ENCODE measurements at places on chromosomes 3 and 15.

DNA sequence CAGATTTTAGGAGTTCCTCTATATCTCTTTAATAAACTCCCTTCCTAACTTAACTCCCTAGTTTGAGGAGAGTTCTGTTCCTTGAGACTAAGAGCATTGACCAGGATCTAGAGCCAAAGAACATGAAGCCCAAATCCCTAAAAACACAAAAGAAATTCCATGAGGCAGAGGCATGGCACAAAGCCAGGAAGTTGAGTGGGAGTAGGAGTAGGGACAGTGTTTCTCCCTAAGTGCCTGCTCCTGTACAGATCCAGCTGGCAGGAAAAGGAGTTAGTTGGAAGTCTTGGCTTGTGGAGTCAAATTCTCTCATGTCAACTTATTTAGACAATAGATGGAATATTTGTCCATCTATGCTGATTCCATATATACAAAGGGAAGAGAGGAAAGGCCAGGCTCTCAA is 11.4 kb downstream of the ACTC1 start:
- DNase-seq: peak; percentile 19

DNA sequence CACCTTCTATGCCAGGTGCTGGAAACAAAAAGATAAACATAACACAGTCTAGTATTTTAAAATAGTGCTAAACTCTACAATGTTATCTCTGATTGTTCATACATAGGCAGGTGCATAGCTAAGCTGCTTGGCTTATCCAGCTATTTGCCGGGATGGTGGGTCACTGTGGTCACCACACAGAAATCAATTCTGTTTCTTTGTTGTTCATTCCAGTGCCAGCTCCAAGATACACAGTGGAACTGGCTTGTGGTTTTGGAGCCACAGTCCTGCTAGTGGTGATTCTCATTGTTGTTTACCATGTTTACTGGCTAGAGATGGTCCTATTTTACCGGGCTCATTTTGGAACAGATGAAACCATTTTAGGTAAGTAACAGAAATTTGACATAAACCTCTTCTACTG is 130.2 kb downstream of the IL1RAP start:
- no peak for DNase-seq

- DNase-seq: no peak
Measured at GRCh38 chr3:60080648-60081047, 1030.8 kb upstream of the CFAP20DC start.

DNA sequence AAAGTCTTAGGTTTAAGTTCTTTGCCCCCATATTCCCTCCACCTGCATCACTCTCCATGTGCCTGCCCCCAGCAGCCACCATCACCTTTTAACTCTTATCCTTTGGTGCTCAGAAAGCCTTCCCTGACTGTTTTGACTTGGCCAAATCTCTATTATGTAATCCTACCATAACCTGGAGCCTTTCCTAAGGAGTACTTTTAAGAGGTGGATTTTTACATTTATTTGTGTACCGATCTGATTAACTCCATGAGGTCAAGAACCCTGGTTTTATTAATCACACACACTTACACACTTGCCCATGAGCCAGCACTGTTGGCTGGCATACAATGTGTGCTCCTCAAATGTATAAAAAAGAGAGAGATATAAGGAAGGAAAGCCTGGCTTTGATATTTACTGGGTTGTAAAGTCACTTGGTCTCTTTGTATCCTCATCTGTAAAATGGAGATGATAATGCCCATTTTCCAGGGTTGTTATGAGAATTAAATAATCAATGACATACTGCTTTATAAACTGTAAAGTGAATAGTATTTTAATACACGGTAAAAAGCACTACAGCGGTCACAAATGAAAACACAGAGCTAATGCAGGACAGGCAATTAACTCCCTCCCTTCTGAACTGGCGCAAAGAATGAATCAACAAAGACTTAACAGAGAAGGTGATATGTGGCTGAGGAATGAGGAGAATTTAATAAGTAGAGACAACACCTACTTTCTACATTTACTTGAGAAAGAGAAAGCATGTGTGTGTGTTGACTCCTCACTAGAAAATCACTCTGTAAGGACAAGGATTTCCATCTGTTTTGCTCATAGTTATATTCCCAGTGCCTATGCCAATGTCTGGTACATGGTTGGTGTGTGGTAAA is 45.4 kb downstream of the ATP13A4 start:
- no peak for DNase-seq

GRCh38 chr3:297585-297984 is 101.0 kb downstream of the CHL1 start:
- DNase-seq: no peak

GRCh38 chr15:94930960-94931359 is 699.6 kb downstream of the MCTP2 start:
- DNase-seq: no peak

GRCh38 chr3:159910991-159911663 is 77.5 kb upstream of the IL12A start:
- no peak for DNase-seq

DNA sequence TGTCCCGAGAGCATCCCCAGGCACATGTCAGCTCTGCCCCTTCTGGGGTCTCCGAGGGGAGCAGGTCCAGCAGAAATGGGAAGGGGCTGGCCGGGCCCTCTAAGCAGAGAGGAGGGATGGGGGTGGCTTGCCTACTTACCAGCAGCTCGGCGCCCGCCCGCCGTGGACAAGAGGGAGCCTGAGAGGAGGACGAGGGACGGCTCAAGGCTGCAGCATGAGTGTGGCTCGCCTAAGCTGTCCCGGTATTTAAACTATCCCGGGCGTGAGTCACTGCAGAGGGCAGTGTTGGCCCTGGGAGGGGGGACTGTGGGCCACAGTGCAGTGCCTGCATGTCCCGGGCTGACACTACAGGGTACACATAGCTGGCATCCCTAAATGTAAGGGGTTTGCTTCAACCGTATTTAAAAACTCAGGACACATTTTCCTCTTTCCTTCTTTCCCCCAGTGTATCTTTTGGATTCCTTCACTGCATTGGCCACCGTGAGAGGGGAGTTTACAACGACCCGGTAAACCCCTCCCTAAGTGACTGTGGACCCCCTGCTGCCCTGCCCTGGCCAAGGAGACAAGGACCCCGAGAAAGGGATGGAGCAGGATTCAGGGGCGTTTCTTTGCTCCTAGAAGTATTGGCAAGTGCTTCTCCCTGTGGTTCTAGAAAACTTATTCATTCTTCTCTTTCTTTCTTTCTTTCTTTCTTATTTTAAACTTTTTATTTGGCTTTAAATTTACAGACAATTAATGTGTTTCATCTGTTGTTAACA is at the start of gene LRRC15:
LRRC15 (minus strand) TSS at position 222 of the 758 bp plus-strand sequence. CDS start 8,700 bp downstream, outside the sequence.
- peak; percentile 86 for DNase-seq

DNA sequence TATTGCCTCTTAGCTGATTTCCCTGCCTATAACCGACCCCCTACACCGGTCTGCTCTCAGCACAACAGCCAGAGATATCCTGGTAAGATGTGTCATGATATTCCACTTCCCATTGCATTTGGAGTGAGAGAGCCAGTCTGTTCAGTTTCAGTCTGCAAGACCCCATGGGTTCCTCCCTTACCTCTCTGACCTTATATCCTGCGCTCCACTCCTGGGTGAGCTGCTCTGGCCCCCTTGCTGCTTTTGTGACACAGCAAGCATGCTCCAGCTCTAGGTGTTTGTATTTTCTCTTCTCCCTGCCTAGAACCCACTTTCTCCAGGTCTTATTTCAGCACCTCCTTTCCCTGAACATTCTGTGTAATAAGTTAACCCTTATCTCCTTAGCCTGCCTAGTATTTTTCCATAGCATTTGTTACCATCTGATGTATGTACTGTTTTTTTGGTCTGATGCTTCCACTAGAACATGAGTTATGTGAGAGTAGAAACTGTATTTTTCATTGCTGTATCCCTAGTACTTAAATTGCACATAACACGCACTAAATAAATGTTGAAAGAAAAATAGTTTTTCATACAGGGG is 44.2 kb downstream of the CMTM8 start:
- DNase-seq: no peak

DNA sequence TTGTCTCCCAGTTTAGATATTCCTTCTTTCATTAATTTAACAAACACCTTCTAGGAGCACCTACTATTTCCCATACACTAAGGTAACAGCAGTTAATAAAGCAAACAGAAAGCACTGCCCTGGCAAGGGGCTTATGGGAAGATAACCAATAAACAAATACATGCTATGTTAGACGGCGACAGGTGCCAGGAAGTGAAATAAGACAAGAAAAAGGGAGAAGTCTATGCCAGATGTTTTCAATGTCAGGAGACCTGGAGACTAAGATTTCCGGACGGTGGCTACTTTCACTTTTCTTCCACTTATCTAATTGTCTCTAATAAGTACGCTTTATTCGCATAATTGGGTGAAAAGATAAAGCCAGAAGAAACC is 32.5 kb upstream of the ZNF445 start:
- DNase-seq: peak; percentile 19

DNA sequence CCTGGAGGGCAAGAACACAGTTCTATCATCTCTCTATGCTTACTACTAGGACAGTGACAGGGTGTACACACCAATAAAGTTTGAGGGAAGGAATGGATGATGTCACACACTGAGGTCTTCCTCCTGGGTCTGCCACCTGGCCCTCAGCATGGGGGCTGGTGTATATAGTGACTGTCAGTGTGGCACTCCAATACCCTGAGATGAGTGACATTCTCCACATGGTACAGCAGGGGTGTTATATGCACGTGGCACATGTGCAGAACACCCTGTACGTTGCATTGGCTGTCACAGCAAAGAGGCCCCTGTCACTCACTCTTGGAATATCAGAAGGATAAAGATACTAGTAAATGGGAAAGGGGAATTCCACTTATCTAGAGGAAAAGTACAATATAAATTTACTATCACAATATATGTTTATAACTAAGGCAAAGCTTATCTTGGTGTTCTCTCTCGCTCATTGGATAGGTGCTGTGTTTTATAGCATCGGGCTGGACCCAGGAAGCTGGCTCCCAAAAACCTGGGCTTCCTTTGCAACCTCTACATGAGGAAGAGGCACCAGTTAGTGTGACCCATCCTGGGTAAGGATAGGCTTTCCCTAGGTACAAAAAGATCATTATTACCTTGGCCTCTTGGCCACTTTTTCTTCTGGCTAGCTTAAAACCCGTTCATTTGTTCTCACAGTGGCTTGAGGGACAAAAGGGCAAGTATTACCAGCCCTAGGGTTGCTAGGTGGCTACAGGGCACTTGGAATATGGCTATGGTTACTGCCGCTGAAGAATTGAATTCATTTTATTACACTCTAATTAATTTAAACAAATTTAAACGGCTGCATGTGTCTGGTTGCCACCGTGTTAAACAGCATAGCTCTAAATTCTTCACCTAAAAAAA is 54.8 kb upstream of the HES1 start:
- no peak for DNase-seq

DNA sequence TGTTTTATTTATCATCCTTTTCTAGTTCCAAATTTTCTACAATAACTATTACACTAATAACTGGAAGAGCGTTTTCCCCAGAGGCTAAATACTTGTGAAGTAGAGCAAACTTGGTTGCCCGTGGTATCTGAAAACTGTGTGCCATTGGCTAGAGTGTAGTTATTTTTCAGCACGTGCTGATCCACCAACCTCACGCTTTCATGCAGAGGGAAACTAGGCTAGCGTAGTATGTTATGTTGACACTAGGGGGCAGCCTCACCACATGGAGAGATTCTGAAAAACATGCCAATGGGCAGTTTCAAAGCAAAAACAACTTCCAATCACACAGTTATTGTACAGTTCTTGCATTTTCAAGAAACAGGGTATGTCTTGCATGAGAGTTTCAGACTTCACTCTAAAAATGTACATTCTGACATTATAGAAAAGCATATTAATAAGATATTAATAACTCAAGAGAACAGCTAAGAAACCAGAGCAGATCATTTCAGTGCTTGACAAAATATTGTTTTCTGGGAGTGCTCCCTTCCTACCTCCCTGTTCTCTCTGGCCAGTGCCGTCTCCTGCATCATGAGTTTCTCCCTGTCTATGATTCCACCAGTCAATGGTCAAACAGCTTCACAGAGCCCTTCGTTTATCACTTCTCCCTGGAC is 39.7 kb downstream of the SPATA12 start:
- peak; percentile 71 for DNase-seq

DNA sequence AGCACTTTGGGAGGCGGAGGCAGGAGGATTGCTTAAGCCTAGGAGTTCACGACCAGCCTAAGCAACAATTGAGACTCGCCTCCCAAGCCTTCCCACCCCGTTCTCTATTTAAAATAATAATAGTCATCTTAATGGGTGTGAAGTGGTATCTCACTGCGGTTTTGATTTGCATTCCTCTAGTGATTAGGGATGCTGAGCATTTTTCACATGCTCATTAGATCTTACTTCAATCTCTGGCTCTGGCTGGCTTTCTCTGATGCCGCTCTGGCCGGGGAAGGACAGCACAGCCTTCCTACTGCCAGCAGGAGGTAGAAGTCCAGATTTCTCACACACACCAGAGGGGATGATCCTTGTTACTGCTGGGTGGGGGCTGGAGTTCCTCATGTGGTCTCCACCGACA is 7.4 kb upstream of the EIF4A2 start:
- no peak for DNase-seq

DNA sequence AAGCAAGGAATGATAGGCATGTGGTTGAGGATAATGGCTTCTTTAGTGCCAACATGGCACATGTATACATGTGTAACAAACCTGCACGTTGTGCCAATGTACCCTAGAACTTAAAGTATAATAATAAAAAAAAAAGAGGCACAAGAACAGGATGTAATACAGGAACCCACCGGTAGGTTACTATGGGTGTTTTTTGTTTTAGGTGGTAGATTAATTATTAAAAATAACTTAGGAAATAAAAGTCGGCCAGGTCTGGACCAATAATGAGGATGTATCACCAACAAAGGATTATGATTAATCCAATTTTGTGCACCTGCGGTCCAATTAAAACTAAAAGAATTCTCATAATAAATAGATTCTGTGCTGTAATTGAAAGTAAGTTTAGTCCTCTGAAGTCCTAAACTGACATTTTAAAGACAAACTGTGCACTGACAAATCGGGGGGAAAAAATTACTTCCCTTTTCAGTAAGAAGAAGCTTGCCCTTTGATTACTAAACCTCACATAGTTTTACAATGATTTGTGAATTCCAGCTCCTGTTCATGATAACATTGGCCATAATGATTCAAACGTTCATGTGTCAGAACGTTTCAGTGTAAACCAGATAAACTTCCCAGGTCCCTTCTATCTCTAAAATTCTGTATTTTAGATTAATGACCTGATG is 62.2 kb downstream of the CASR start:
- DNase-seq: peak; percentile 49

DNA sequence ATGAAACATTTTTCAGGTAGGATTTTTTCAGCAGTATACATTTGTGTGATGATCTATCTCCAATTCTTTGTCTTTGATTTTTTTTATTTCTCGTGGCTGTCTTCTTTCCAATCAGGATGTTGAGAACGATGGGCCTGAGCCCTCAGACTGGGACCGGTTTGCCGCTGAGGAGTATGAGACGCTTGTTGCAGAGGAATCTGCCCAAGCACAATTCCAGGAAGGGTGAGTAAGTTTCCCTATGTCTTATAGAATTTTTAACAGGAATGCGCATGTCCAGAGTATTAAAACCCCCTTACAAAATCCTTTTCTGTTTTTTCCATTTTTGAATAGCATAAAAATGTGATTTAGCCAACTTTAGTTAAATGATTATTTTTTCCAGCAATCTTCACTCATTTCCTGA is 90.0 kb downstream of the MSL2 start:
- DNase-seq: no peak

GRCh38 chr3:54891540-54891897 is 36.3 kb downstream of the LRTM1 start:
- DNase-seq: peak; percentile 99

Measured in EH (cell line).